ENCODE measurements at places on chromosomes 3 and 15. TPM values are rescaled to one million over a fixed set of nuclear protein-coding genes. Genes with fewer than 3 reads are reported as not detected.
A peak's percentile ranks its signal among the peaks of the same experiment; 100 is the strongest.

Gene UACA
- 40.7 TPM for total RNA-seq

Gene DGKG
- total RNA-seq: 114 TPM

Gene CCR8
- total RNA-seq: not detected

- DNase-seq: no peak
- peaks cover 43% of the 10 kb centered on the region for H3K36me3 ChIP-seq
- peaks cover 15% of the 10 kb centered on the region for H3K4me1 ChIP-seq
- H3K4me3 ChIP-seq: no peak overlapping the region
Measured at GRCh38 chr3:119235151-119235550, 5.5 kb downstream of the B4GALT4 start.

DNA sequence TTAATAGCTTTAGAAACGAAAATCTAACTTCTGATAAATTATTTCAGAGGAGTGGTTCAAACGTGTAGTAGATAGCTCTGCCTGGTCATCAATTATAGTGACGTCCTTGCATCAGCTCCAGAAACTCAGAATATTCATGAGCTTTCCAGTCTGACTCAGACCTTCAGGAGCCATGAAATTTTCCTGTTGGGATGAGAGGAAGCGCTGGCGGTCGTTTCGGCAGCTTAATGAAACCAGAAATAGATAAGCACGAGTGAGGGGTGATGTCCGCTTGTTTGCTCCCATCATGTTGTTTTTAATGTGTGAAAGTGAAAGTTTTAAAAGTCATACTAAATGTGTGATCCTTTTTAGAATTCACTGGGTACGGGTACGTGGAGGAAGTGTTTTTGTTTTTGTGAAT, 141.1 kb downstream of the PGPEP1L start:
- no peaks in the 10 kb centered on the region for H3K36me3 ChIP-seq
- H3K27ac ChIP-seq: peak overlapping the region; percentile 75
- H3K27me3 ChIP-seq: no peaks in the 10 kb centered on the region
- H3K4me1 ChIP-seq: peaks cover 34% of the 10 kb centered on the region

DNA sequence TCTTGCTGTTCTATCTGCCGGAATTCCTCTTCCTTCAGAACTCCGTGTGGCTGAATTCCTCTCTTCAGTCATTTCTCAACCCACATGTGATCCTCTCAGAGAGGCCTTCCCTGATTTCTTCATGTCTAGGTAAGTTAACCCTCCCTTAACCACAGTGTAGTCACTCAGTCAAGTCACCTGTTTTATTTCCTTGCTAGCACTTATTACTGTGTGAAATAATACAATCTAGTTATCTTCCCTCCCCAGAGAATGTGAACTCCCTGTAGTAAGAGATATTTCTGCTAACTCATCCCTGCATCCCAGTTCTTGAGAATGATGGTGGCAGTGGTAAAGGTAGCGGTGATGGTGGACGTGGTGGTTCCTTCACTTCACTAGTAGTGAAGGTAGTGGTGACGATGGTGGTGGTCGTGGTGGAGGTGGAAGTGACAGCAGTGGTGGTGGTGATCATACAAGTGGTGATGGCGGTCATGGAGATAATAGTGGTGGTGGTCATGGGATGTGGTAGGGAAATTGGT, 33.3 kb downstream of the COL6A5 start:
- H3K4me3 ChIP-seq: no peak overlapping the region
- no peak for DNase-seq
- no peaks in the 10 kb centered on the region for H3K36me3 ChIP-seq
- H3K27me3 ChIP-seq: no peaks in the 10 kb centered on the region
- H3K4me1 ChIP-seq: no peaks in the 10 kb centered on the region

DNA sequence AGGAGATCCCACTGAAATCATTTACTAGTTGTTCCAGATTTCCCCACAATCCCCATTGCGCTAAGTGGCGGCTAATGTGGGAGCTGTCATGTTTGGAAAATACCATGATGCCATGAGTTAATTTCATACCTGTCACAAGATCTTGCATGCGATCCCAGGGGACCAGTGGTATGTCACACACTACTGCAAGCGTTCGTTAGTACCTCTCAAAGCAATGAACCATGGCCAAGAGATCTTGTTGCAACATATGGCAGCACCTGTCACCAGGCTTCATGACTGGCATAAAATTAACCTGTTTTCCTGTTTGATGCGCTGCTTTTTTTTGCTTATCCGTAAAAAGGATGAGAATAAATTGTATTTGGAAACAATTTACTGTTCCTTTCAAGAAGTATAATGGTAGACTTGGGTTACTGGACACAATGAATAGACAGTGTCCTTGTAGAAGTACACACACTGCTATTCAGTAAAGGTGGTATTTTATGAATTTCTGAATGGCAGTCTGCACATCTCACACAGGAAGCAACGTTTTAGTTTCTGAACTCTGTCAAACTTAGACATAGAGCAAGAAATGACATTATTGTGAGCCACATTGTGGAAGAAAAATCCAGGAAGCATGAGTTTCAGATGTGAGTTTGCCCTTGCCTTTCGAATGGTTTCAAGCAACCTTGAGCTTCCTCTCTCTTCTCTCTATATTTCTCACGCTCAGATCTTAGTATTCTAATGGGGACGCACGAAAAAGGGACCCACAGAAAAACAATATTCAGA, 81.9 kb downstream of the CHL1 start:
- no peaks in the 10 kb centered on the region for H3K27me3 ChIP-seq
- no peaks in the 10 kb centered on the region for H3K4me1 ChIP-seq
- no peak overlapping the region for H3K27ac ChIP-seq

DNA sequence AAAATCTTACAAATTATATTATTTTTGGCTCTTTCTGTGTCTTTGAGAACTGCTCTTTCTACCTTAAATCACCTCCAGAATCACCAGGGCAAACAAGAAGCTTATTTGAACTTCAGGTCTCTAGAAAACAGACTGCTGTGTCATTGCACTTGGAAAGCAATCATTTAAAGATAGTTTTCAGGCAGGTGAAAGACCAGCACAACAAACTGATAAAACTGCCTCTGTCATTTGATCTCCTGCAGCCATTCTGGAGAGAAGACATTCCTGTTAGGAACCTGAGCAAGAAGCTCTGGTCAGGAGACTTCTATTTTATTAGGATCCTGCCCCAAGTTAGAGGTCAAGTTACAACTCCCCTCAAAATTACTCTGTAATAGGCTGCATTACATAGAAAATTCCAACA, 50.7 kb upstream of the AP4E1 start:
- no peaks in the 10 kb centered on the region for H3K27me3 ChIP-seq
- no peak overlapping the region for H3K4me3 ChIP-seq
- DNase-seq: no peak
- H3K4me1 ChIP-seq: peaks cover 27% of the 10 kb centered on the region
- no peak overlapping the region for H3K27ac ChIP-seq

DNA sequence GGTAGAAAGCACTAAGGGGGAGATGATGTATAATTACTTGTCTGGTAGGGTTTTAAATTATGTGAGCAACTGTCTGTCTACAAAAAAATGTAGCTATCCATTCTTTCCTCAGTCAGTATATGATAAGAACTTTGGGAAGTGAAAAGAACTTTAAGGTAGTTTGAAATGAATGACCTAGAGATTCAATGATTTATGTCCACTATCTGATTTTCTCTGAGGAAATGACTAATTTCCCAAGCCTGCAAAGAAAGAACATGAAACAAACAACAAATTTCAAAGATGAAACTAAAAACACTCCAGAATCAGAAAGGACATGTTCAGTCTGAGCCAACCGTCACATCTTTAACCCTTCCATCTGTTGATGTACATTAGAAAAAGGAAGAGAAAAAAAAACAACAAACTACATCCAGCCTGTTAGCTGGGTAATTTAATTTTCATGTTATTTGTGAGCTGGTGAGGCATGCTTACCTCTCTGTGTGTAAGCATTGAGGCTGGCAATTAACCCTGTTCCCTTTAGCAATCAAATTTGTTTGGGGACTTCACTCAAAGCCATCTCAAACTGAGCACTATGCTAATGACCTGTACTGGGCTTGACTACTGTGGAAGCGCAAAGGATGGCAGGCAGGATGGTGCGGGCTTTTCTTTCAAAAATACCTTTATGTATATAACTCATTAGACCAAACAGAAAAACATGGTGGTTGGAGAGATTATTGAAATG, 220.1 kb downstream of the TUSC7 start:
- H3K27me3 ChIP-seq: no peaks in the 10 kb centered on the region
- no peak overlapping the region for H3K4me3 ChIP-seq
- H3K36me3 ChIP-seq: no peaks in the 10 kb centered on the region
- no peak overlapping the region for H3K27ac ChIP-seq
- no peaks in the 10 kb centered on the region for H3K4me1 ChIP-seq
- no peak for DNase-seq

GRCh38 chr15:57780471-57780870, 74.0 kb downstream of the POLR2M start:
- H3K27me3 ChIP-seq: no peaks in the 10 kb centered on the region
- no peak overlapping the region for H3K4me3 ChIP-seq
- H3K27ac ChIP-seq: no peak overlapping the region
- H3K4me1 ChIP-seq: peaks cover 9% of the 10 kb centered on the region
- DNase-seq: peak; percentile 26

Gene GOLGA8G
- not detected for total RNA-seq

- H3K4me1 ChIP-seq: peaks cover 17% of the 10 kb centered on the region
- DNase-seq: no peak
- H3K4me3 ChIP-seq: peak overlapping the region; percentile 50
- no peaks in the 10 kb centered on the region for H3K36me3 ChIP-seq
- no peaks in the 10 kb centered on the region for H3K27me3 ChIP-seq
Measured at GRCh38 chr3:10504171-10505049, 976 bp downstream of the ATP2B2 start.

DNA sequence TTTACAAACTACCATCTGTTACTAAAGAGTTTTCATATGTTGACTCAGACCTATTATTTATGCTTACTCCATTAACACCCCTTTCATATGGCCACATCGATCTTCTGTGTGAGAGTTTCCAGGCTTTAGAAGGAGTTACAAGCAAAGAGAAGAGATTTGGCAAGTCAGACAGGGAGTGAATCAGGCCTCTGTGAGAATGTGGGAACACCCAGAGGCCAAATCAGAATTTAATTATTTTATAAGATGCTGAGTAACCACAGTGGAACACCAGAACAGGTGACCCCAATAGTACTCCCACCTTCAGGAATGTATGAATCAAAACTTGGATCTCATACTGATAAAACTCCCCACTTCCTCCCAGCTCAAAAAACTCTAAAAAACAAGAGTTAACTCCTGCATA, 42.0 kb downstream of the IFT57 start:
- H3K36me3 ChIP-seq: peaks cover 3% of the 10 kb centered on the region
- H3K4me3 ChIP-seq: no peak overlapping the region
- no peak for DNase-seq
- H3K27me3 ChIP-seq: no peaks in the 10 kb centered on the region
- H3K4me1 ChIP-seq: peaks cover 8% of the 10 kb centered on the region

Gene SGO1
- 0.34 TPM for total RNA-seq

Gene GASK1A
- 10.2 TPM for total RNA-seq

- no peaks in the 10 kb centered on the region for H3K36me3 ChIP-seq
- no peaks in the 10 kb centered on the region for H3K4me1 ChIP-seq
- no peak for DNase-seq
- no peak overlapping the region for H3K27ac ChIP-seq
- H3K4me3 ChIP-seq: no peak overlapping the region
Measured at GRCh38 chr15:29124581-29125381, 144.8 kb downstream of the NSMCE3 start.

DNA sequence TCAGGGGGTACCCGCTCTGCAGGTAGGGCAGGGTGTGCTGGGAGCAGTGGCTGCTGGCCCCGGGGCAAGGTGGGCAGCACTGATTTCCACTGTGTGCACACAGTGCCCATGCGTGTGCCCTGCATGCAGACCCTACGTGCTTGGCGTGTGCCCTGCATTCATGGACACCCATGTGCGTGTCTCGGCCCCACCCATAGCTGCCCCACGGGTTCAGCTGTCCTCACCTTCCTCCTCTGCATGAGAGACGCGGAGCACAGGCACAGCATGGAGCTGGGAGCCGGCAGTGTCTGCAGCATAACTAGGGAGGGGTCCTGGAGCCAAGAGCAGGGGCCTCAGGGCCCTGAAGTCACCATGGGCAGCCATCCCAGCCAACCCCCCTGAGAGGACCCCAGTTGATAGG, 1.6 kb upstream of the UCN2 start:
- no peaks in the 10 kb centered on the region for H3K27me3 ChIP-seq
- no peaks in the 10 kb centered on the region for H3K36me3 ChIP-seq
- peaks cover 20% of the 10 kb centered on the region for H3K4me1 ChIP-seq
- no peak overlapping the region for H3K4me3 ChIP-seq

- no peaks in the 10 kb centered on the region for H3K36me3 ChIP-seq
- no peaks in the 10 kb centered on the region for H3K27me3 ChIP-seq
- peaks cover 6% of the 10 kb centered on the region for H3K4me1 ChIP-seq
- DNase-seq: no peak
Measured at GRCh38 chr3:160956785-160957184, 148.4 kb downstream of the B3GALNT1 start.

Gene ROBO2
- 1.1 TPM for total RNA-seq

DNA sequence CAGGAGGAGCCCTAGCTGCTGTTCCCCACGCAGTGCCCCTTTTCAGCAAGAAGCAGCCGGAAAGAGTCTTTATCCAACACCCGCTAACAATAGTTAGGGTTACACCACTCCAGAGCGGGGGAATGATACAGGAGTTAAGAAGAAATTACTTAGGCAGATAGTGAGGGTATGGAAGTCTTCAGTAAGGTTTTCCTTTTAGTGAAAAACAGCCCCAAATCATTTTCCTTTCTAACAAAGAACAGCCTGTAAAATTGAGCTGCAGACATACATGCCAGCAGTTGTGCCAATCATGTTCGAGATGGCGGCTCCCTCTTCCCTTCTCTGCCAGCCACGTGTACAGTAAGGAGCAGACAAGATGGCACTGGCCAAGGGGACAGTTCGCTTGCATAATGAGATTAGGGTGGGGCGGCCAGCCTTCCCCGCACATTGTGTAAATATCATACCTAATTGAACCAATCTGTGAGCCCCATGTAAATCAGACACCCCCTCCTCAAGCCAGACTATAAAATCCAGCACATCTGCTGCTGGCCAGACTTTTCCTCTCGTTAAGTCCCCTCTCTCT, 18.5 kb upstream of the SENP5 start:
- no peak overlapping the region for H3K27ac ChIP-seq
- no peak for DNase-seq
- H3K27me3 ChIP-seq: no peaks in the 10 kb centered on the region

Gene TAMM41
- total RNA-seq: 8.3 TPM

DNA sequence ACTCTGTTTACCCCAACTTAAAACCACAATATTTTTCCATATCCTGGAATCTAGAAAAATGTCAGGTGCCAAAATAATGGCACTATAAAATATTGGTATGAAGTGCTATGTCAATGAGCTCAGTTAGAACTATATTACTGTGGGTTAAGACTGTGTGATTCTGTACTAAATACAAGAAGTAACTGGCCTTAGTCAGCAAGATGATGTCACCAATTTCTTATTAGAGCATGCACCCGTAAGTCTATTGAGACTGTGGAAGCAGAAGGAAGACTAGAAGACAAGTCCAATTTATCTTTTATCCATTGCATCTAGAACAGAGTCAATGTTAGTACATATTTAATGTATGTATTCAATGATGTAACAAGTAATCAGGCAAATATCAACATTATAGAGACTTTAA, 25.0 kb downstream of the LRRC58 start:
- no peak overlapping the region for H3K4me3 ChIP-seq
- H3K27ac ChIP-seq: no peak overlapping the region
- no peaks in the 10 kb centered on the region for H3K27me3 ChIP-seq
- peaks cover 14% of the 10 kb centered on the region for H3K36me3 ChIP-seq
- H3K4me1 ChIP-seq: no peaks in the 10 kb centered on the region
- no peak for DNase-seq

GRCh38 chr3:132136334-132136716, 101.5 kb upstream of the CPNE4 start:
- H3K36me3 ChIP-seq: no peaks in the 10 kb centered on the region
- DNase-seq: no peak
- H3K27me3 ChIP-seq: no peaks in the 10 kb centered on the region
- no peak overlapping the region for H3K27ac ChIP-seq

- DNase-seq: no peak
- peaks cover 65% of the 10 kb centered on the region for H3K4me1 ChIP-seq
- H3K4me3 ChIP-seq: no peak overlapping the region
- no peaks in the 10 kb centered on the region for H3K27me3 ChIP-seq
- no peaks in the 10 kb centered on the region for H3K36me3 ChIP-seq
- peak overlapping the region; percentile 39 for H3K27ac ChIP-seq
Measured at GRCh38 chr15:35679186-35679585, 133.2 kb upstream of the DPH6 start.

Gene GPR149
- not detected for total RNA-seq
